Activated CD4-positive, alpha-beta T cell treated with anti-CD3 and anti-CD28 coated beads, Interleukin-2, amount 50 U/mL, for 4 hours (primary cell): ENCODE measurements at places on chromosomes 7 and 10.
A peak's percentile ranks its signal among the peaks of the same experiment; 100 is the strongest.

DNA sequence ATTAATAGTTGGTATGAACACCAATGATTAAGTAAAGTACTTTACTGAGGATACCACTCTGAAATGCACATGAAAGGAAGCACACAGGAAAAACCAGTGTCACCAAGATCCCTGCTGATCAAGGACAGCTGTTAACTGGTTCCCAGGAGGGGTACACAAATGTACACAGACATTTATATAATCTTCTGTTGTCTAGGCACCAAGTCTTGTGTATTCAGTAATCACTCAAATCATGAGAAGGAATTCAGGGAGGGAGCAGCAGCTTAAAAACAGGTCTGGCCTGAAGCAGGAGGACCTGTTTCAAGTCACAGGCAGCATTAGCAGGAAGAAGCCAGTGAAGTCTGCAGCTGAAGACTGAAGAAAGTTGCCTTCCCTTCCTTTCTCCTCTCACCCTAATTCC, 18.7 kb downstream of the MPP7 start:
- no peak for DNase-seq

GRCh38 chr7:139772115-139772514, 5.7 kb downstream of the HIPK2 start:
- no peak for DNase-seq

DNA sequence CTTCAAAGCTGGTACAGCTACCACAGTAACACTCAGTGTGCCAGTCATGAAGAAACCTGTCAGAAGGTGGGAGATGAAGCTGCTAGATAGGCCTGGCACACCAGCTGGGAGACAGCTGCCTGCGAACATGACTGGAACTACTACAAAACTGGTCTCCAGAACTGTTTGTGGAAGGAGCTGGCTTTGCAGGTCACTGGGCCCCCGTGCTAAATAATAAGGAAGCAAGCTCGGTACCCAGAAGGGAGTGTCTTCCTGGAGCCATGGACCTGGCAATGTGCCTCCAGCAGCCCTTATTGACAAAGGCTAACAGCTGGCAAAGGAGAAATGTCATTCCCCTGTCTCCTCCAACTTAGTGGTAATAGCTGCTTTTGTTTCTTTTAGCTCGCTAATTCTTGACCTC, 1217.6 kb upstream of the LRRN3 start:
- DNase-seq: no peak

DNA sequence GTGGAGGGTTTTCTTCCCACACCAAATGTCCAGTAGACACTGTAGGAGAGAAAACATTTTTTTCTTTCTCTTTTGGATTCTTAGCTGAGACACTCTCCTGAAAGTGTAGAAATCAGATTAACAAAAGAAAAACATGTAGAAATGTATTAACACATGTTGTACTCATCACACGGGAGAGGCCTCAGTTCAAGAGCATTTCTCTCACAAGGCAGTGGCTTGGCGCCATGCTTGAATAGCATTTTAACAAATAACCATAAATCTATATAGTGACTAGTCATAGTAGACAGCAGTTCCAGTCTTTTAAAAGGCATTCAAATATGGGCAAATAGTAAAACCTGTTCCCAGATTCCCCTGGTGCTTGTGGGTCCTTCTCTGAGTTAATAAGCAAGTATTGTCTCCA, 38.3 kb upstream of the GHITM start:
- no peak for DNase-seq

- DNase-seq: peak; percentile 14
Observed at GRCh38 chr7:157404845-157405481, 68.2 kb downstream of the DNAJB6 start.

DNA sequence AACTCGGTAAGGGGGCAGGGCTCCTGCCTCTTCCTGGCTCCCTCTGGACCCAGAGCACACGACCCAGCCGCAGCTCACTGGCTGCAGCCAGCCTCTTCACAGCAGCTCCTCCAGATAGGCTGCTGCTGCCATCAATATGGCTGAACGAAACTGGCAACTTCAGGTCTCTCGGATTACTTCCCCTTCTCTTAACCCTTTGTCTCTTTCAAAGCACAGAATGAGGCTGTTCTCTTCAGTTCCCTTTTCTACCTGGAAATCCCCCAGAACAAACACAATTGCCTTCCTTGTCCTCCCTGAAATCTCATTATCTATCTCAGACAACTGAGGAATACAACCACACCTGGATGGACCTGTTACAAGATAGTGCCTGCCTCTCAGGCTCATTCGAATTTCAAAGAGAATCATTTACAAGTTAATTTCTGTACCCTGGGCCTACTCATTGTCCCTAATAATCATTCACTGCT, 193.4 kb upstream of the MBL2 start:
- no peak for DNase-seq

DNA sequence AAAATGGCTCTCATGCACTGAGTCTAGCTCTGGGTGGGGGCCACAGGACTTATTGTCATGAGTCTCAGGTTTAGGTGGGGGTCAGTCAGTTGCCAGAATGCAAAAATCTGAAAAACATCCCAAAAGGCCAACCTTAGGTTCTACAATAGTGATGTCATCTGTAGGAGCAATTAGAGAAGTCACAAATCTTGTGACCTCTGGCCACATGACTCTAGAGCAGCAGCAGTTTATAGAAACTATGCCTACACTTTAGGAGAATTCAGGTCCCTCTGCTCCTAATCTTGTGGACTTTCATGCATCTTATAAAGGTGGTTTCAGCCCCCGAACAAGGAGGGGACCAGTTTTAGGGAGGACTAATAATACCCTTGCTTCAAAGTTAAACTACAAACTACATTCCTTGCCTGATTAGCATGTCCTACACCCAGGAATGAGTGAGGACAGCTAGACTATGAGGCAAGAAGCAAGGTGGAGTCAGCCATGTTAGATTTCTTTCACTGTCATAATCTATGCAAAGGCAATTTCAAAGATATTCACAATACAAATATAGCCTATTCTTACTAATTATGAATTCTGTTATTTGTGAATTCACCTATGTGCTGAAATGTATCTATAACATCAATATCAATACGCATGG, 123.5 kb upstream of the ADCY1 start:
- no peak for DNase-seq

GRCh38 chr7:25246306-25246705, 18.0 kb upstream of the NPVF start:
- no peak for DNase-seq

DNA sequence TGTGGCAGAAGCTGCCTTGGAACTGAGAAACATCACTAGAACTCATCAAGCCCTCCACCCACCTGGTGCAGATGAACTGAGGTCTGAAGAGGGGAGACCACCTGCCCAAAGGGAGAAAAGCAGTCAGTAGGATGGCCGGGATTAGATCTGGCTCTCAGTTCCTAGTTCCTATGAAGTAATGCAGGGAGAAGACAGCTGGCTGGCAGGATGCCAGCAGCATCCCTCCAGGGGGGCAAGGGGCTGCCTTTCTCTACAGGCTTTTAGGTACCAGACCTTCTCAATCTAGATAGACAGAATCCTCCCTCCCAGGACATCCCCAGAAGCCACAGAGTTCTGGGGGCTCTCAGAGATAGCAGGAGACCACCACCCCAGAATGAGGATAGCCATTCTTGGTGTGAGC, 7.8 kb downstream of the CRHR2 start:
- no peak for DNase-seq

DNA sequence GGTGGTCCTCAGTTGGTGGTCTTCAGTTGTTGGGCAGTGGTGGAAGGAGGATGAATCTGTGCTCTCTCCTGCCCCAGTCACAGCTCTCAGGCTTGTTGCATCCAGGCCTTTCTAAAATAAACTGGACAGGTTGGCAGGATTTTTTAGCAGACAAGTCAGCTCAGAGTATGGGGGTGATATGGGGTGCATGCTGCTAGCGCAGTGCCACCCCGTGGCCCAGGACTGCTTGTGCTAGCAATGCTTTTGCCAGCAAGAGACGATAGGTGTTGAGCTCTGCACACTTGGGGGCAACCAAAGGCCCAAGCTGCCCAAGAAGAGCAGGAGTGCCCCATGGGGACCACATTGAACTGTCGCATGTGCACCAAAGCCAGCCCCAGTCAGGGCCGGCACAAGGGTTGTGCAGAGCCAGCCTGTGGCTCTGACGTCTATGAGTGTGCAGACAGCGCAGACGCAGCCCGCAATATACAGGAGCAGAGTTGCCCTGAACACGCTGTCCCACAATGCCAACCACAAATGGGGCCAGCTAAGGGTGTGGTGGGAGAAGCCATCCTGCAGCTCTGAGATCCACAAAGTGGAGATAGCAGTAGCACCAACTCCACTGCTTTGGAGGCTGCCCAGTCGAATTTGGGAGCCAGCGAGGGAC, 49.8 kb upstream of the PDSS1 start:
- DNase-seq: no peak

DNA sequence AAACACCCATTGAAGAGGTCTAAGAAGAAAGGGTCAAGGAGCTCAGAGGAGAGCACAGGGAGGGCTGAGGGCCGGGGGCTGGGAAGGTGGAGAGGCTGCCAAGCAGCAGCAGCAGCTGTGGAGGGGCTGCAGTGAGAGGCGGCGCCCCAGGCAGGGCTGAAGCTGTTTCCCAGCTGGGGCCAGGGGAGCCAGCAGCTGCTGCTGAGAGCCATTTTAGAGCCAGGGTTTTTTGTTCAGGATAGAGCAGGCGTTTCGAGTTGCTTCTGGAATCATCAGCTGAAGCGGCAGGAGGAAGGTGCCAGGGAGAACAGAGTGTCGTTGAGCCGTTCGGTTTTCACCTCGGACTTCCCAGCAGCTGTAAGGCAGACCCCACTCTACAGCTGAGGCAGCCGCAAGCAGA, 62.7 kb downstream of the LANCL2 start:
- DNase-seq: no peak

DNA sequence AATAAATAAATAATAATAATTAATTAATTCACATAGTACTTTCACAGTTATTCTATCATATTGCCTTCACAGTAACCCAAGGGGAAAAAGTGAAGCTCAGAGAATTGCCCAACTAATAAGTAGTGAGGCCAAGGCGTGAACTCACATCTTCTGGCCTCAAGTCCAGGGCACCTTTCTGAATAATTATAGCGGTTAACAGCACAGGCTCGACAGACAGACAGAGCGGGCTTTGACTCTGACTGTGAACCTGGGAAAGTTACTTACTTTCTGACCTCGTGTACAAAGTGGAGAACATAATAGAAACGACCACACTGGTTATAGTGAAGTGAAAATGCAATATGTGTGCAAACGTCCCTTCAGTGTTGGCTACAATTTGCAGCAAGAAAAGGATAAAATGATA, 5.7 kb upstream of the SMKR1 start:
- DNase-seq: no peak

DNA sequence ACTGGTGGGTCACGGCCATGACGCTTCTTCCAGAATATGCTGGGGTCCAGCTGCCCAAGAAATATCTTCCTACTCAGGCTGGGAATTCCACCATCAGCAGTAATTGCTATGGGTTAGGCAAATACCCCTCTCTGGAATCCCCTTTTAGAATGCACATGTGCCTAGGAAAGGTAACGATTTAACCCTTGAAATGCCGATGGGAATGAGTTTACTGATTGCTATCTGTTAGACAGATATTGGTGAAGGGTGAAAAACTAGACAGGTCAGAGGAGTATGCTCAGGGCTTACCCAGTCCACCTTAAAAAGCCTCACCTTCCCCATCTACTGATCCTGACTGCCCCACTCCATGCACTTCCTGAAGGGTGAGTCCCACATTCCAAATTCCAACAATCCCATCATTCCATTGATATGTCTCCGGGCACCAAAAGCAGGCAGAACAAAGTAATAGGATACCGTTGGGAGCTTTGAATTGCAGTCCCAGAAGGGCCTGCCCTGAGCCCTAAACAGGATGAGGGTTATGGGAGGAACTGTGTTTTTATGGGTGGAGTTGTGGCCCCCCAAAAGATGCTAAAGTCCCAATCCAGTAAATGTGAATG, 59.3 kb downstream of the DLG5 start:
- DNase-seq: no peak

GRCh38 chr7:144982133-144982532, 146.3 kb upstream of the TPK1 start:
- no peak for DNase-seq

- DNase-seq: no peak
Observed at GRCh38 chr10:93277360-93277759, 203.7 kb downstream of the CYP26A1 start.
